ENCODE measurements at places on chromosomes 6 and 20.

- no peak for DNase-seq
These were observed 3.2 kb upstream of the KCNK15 start for GRCh38 chr20:44742304-44743079.

- no peak for DNase-seq
These were observed 46.9 kb upstream of the NRSN1 start for GRCh38 chr6:24079076-24079475.

- DNase-seq: no peak
These were observed 278.6 kb upstream of the MAP3K7 start for GRCh38 chr6:90865513-90865912.

GRCh38 chr6:121205569-121205968 is 128.7 kb downstream of the TBC1D32 start:
- no peak for DNase-seq

DNA sequence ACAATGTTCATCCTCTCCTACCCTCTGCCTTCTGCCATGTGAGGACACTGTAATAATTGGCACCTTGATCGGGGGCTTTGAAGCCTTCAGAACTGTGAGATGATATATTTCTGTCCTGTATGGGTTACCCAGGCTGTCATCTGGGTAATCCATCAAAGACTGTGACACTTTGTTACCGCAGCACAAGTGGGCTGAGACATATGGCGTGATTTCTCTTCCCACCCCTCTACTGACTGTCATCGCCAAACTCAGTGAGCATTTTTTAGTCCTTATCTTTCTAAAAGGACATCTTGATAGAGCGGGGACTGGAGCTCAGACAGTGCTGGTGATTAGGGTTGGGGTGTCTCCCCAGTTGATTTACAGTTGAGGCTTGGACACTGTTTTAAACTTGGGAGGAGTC is 10.4 kb upstream of the PLG start:
- no peak for DNase-seq

DNA sequence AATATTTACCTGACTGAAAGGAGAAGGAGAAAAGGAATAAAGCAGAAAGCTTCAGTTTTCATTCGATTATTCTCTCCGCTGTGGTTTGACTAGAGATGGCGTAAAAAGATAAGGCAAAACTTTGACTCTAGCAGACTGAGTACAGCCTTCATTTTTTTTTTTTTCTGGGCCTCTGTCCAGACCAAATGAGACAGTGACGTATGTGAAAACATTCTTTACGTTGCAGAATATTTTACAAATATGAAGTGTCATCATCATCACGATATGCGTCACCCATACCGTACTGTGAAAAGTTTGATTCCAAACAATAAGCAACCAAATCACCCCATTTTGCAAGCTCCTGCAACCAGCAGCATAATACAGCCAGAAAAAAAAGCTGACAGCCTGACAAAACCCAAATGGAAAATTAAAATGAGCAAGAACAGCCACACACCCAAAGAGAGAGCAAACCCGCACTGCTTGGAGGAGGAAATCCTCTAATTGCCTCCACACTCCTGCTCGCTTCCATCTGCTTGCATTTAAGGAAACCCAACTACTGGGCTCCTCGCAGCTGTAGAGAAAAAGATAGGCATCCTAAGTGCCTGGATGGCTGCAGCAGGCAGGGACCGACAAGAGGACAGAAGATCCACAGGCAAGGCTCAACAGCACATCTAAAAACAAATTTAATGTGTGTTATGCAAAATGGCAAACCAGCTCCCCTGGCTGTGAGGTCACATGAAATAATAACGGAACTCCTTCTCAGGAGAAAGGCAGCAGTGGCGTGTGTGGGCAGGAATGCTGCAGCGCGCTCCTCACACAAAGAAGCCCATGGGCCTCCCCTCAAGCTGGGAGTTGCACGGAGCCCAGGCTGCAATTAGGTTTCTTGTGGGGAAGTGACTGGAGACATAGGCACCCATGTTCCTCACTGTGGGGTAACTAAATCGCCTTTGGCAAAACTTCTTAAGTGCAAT is 113.1 kb downstream of the FYN start:
- peak; percentile 95 for DNase-seq

DNA sequence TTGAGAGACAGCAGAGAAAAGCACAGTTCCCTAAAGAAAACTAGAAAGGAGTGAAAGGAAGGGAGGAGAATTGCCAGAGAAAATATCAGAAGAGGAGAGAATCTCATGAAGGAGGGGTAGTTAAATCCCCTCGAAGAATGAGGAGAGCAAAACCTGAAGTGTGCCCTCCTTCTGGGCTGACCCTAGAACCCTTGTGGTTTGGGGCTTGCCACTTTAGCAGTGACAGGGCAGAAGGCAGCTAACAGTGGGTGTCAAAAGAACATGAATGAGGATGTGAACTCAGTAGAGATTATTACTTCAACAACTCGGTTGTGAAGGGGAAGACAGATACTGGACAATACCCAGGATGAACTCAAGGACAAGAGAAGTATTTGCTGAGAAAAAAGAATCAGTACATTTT is 73.6 kb downstream of the RALGAPA2 start:
- no peak for DNase-seq
